Peyer's patch (tissue), 4 donors: ENCODE measurements at places on chromosomes 1 and 21. TPM values are rescaled to one million over a fixed set of nuclear protein-coding genes. Genes with fewer than 3 reads are reported as not detected.

The EEIG2 gene
- 16.6 TPM for total RNA-seq

The SLAMF9 gene
- total RNA-seq = not detected

The TGFBR3 gene
- total RNA-seq = 53.5 TPM

The LMX1A gene
- total RNA-seq = 1.1 TPM

The DISP3 gene
- total RNA-seq = 1.8 TPM

The CLEC20A gene
- not detected for total RNA-seq

The RAP1GAP gene
- 52.1 TPM for total RNA-seq

The CLDN17 gene
- total RNA-seq = not detected

The AUNIP gene
- not detected for total RNA-seq

The HPDL gene
- 0.88 TPM for total RNA-seq

The PTPN22 gene
- total RNA-seq = 14.0 TPM

The ADAMTS4 gene
- total RNA-seq = 1.7 TPM

The ATXN7L2 gene
- 6.3 TPM for total RNA-seq

The AIRE gene
- not detected for total RNA-seq

The FCGR3B gene
- total RNA-seq = not detected

The S100A2 gene
- total RNA-seq = not detected

The OLFML2B gene
- 2.5 TPM for total RNA-seq

The CD1E gene
- total RNA-seq = not detected

The STUM gene
- total RNA-seq = 4.1 TPM

The CCDC185 gene
- total RNA-seq = not detected

The C1orf116 gene
- total RNA-seq = 4.1 TPM

The MOV10 gene
- 141 TPM for total RNA-seq

The USH2A gene
- not detected for total RNA-seq

The FAM163A gene
- 1.2 TPM for total RNA-seq

The SPRR4 gene
- not detected for total RNA-seq

The TFAP2E gene
- not detected for total RNA-seq

The BCAR3 gene
- total RNA-seq = 17.3 TPM

The OSCP1 gene
- total RNA-seq = 3.3 TPM

The KAZN gene
- 25.2 TPM for total RNA-seq

The ADCY10 gene
- total RNA-seq = 2.4 TPM

The TCHHL1 gene
- not detected for total RNA-seq

The SAMSN1 gene
- total RNA-seq = 0.57 TPM

The TOMM20 gene
- 43.6 TPM for total RNA-seq

The NGF gene
- not detected for total RNA-seq

The JAK1 gene
- total RNA-seq = 116 TPM

The SHE gene
- 1.6 TPM for total RNA-seq

The UMODL1 gene
- total RNA-seq = 0.83 TPM

The JAM2 gene
- 4.2 TPM for total RNA-seq

The POU3F1 gene
- not detected for total RNA-seq

The SPRR5 gene
- not detected for total RNA-seq

The SLAMF6 gene
- total RNA-seq = 5.6 TPM

The OR10Z1 gene
- not detected for total RNA-seq

The NBPF10 gene
- 2.5 TPM for total RNA-seq

The CD247 gene
- 1.9 TPM for total RNA-seq

The HP1BP3 gene
- total RNA-seq = 292 TPM

The ROR1 gene
- total RNA-seq = 7.4 TPM

The NTRK1 gene
- not detected for total RNA-seq

The CYYR1 gene
- total RNA-seq = 4.1 TPM

The SLC27A3 gene
- total RNA-seq = 17.7 TPM

The PADI4 gene
- not detected for total RNA-seq

The PARS2 gene
- total RNA-seq = 10.0 TPM
